ENCODE measurements at places on chromosomes 2 and 18. TPM values are rescaled to one million over a fixed set of nuclear protein-coding genes. Genes with fewer than 3 reads are reported as not detected.

The TRAPPC12 gene
- total RNA-seq: 91.5 TPM

The PLB1 gene
- total RNA-seq: 1.3 TPM

The VWC2L gene
- total RNA-seq: not detected

The HJURP gene
- 40.8 TPM for total RNA-seq

The KCNIP3 gene
- 1.5 TPM for total RNA-seq

The SH2D6 gene
- total RNA-seq: 9.2 TPM

GRCh38 chr2:207239754-207240494 is 74.2 kb upstream of the KLF7 start:
- H3K27ac ChIP-seq: no peak overlapping the region
- DNase-seq: no peak
- H3K27me3 ChIP-seq: no peaks in the 10 kb centered on the region
- H3K36me3 ChIP-seq: no peaks in the 10 kb centered on the region

DNA sequence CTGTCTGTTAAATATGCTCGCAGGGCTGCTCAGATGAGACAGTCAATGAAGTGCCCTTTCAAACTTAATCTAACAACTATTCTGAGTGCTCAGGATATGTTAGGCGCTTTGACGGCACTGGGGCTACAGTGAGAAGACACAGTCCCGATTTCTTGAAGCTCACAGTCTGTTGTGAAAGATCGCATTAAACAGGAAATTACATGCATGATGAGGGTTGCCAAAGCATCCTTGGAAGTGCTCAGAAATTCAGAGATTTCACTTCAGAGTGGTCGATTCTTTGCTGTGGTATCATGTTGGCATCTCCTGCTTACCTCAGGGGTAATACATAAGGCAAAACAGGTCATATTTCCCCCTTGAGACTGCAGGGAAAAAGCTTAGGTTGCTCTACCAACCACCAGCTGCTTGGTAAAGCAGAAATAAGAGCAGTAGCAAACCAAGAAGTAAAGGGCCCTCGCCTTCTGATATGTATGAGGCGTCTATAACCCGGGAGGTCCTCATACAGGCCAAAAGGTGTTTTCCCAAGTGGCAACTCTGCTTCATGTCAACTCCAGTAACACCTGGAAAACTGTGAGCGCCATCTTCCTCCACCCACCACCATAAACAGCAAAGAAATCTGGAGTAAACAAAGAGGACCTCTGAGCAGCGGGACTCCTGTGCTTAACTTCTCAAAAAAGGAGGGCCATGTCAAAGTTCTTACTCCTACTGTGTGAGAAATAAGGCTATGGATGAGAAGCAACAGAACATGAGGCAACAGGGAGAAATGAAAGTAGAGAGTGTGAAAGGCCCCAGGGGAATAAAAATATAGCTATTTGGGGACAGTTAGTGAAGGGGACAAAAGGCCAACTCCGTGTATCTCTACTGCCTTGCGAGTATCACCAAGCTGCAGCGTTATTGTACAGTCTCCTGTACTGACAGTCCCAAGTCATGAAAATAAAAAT is 79.3 kb downstream of the CLHC1 start:
- no peaks in the 10 kb centered on the region for H3K27me3 ChIP-seq
- H3K36me3 ChIP-seq: no peaks in the 10 kb centered on the region
- H3K27ac ChIP-seq: no peak overlapping the region
- H3K4me3 ChIP-seq: no peak overlapping the region
- DNase-seq: no peak
- peaks cover 21% of the 10 kb centered on the region for H3K4me1 ChIP-seq

DNA sequence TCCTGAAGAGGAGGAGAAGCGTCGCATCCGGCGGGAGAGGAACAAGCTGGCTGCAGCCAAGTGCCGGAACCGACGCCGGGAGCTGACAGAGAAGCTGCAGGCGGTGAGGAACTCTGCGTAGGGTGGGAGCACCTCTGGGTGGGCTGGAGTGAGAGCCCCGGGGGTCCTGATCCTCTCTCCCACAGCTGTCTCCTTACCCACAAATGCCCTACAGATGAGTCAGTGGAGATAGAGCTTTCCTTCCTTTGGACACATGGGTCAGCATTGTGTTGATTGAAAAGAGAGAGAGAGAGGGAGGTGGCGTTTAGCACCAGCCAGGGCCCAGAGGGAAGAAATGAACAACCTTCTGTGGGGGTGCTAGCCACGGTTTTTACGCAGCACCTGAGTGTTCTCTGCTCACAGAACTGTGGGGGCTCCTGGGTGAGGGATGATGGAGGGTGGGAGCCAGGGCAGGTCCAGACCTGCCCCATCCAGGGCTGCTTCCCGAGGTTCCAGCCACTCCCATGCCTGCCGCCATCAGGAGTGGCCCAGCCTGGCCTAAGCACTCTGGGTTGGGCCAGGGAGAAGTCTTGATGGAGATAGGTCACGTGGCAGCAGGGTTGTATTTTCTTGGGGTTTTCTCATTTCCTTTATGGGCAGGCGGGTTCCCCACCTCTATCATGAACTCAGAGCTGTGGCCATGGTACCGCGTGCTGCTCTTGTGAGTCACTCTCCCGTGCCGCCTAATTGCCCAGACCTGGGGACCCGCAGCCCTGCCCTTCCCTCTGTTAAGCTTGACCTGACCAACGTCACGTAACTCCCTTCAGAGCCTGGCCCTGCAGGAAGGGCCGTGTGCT is 16.3 kb downstream of the FOSL2 start:
- H3K4me3 ChIP-seq: no peak overlapping the region
- peak; percentile 50 for DNase-seq
- no peak overlapping the region for H3K27ac ChIP-seq
- peaks cover 25% of the 10 kb centered on the region for H3K4me1 ChIP-seq
- H3K27me3 ChIP-seq: no peaks in the 10 kb centered on the region
- peaks cover 43% of the 10 kb centered on the region for H3K36me3 ChIP-seq

DNA sequence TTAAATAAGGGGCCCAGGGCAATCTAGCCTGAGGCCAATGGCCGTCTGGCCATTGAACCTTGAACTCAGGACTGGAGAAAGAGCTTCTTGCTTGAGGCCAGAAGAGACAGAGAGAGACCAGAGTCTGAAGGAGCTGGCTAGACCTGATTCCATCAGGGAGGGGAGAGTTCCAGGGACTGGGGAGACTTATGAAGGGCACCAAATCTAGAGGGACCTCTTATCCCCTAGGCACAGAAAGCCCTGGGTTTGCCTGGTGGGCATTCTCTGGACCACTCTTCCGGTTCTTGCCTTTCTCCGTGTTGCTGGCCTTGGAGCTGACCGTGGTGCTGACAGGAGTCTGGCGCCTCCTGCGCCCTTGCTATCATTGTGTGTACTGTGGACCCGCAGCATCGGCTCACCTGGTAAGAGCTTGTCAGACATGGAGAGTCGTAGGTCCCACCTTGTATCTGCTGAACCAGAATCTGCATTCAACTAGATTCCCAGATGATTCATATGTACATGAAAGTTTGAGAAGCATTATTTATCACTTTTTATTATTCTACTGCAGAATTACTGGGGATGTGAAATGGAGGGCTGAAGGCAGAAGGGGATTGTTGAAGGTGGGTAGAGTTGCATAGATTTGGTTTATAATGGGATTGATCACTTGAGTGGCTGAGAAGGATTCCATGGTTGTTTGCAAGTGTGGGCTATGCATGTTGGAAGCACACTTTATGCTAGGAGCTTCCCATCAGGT is 4.3 kb upstream of the TRPM8 start:
- peak; percentile 22 for DNase-seq
- no peak overlapping the region for H3K27ac ChIP-seq
- no peaks in the 10 kb centered on the region for H3K36me3 ChIP-seq
- H3K4me1 ChIP-seq: no peaks in the 10 kb centered on the region

GRCh38 chr2:37648331-37649011 is 23.0 kb downstream of the CDC42EP3 start:
- no peaks in the 10 kb centered on the region for H3K4me1 ChIP-seq
- H3K27me3 ChIP-seq: no peaks in the 10 kb centered on the region
- H3K36me3 ChIP-seq: no peaks in the 10 kb centered on the region
- no peak overlapping the region for H3K4me3 ChIP-seq

DNA sequence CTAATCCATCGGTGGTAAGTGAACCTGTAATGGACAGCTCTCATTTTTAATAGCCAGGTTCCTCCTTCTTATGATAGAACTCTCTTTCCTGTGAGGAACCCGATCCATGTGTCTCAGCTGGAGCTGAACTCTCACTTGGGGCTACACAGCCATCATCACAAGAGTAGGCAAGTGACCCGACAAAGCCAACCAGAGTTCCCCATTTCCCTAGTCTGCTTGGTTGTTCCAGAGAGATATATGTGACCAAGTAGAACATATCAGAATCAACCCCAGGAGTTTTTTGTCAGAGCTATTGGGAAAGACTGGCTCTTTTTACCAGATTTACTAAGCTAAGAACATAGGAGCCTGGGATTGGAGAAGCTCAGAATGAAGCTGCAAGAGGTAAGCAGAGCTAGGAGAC is 14.6 kb upstream of the HNRNPLL start:
- no peaks in the 10 kb centered on the region for H3K27me3 ChIP-seq
- DNase-seq: no peak
- no peaks in the 10 kb centered on the region for H3K4me1 ChIP-seq
- no peaks in the 10 kb centered on the region for H3K36me3 ChIP-seq
- no peak overlapping the region for H3K4me3 ChIP-seq

DNA sequence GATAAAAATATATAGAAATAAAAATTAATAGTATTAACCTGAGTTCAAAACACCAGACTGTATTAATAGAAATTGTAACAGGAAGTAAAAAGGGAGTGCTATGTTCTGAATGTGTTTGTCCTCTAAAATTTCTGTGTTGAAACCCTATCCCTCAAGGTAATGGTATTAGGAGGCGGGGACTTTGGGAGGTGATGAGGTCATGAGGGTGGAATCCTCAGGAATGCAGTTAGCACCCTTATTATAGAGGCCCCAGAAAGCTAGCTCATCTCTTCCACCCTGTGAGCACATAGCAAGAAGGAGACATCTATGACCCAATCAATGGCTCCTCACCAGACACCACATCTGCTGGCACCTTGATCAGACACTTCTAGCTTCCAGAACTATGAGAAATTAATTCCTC is 124.5 kb downstream of the CMPK2 start:
- H3K4me1 ChIP-seq: no peaks in the 10 kb centered on the region
- H3K27me3 ChIP-seq: no peaks in the 10 kb centered on the region
- H3K27ac ChIP-seq: no peak overlapping the region
- H3K4me3 ChIP-seq: no peak overlapping the region

DNA sequence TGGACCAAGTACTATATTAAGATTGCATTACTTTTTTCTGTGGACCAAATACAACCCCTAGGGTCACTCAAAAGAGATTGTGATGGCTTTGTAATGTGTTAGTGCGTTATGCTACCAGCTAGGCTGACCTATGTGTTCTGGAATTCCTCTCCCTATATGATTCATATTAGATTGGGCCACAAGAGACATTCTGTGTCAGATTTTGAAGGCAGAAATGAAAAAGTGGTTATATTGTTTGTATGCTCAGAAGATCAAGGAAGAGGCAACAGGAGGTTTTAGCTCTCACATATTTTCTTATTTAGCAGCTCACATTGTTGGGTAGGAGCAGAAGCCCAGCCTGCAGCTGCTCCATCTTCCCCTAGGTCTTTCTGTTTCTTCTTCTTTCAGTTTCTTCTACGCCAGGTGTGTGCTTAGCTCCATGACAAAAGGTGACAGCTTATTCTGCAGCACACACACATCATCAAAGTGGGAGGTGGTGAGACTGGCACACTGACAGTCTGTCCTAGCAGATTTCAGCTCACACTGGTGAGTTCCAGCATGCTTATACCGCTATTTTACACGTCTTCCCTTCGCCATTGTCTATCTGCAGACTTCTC is 156.8 kb upstream of the UBE2E3 start:
- DNase-seq: no peak
- no peaks in the 10 kb centered on the region for H3K36me3 ChIP-seq
- H3K27me3 ChIP-seq: no peaks in the 10 kb centered on the region

- no peaks in the 10 kb centered on the region for H3K36me3 ChIP-seq
- no peak overlapping the region for H3K4me3 ChIP-seq
- H3K27me3 ChIP-seq: no peaks in the 10 kb centered on the region
- no peak overlapping the region for H3K27ac ChIP-seq
Observed at GRCh38 chr2:69272803-69273471, 114.1 kb downstream of the GFPT1 start.

DNA sequence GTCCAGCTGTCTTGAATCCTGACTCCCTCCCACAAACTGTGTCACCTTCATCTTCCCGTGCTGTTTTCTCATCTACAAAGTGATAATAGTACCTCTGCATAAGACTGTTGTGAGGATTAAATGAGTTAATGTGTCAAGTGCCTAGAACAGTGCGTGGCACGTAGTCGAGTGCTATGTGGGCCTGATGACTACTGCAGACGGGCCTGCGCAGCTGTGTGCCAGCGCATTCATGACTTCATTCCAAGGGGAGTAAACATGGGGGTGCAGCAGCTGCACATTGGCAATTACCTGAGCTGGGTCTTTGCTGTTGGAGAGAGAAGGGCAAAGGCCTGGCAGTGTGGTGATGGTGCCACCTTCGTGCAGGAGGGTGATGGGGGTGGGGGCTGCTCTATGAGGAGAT is 5.0 kb downstream of the TEX44 start:
- no peak for DNase-seq
- no peaks in the 10 kb centered on the region for H3K36me3 ChIP-seq
- no peaks in the 10 kb centered on the region for H3K4me1 ChIP-seq
- H3K27me3 ChIP-seq: no peaks in the 10 kb centered on the region
- H3K4me3 ChIP-seq: no peak overlapping the region

GRCh38 chr18:9029131-9029530 is 73.4 kb upstream of the NDUFV2 start:
- H3K27ac ChIP-seq: no peak overlapping the region
- H3K36me3 ChIP-seq: no peaks in the 10 kb centered on the region
- no peaks in the 10 kb centered on the region for H3K4me1 ChIP-seq
- H3K27me3 ChIP-seq: no peaks in the 10 kb centered on the region
- no peak overlapping the region for H3K4me3 ChIP-seq
- no peak for DNase-seq

GRCh38 chr2:241364781-241365180 is 8.7 kb downstream of the FARP2 start:
- DNase-seq: no peak
- no peak overlapping the region for H3K4me3 ChIP-seq
- no peaks in the 10 kb centered on the region for H3K36me3 ChIP-seq
- H3K27ac ChIP-seq: no peak overlapping the region
